CMK (cell line): ENCODE measurements at places on chromosomes 3 and 15.
A peak's percentile ranks its signal among the peaks of the same experiment; 100 is the strongest.

DNA sequence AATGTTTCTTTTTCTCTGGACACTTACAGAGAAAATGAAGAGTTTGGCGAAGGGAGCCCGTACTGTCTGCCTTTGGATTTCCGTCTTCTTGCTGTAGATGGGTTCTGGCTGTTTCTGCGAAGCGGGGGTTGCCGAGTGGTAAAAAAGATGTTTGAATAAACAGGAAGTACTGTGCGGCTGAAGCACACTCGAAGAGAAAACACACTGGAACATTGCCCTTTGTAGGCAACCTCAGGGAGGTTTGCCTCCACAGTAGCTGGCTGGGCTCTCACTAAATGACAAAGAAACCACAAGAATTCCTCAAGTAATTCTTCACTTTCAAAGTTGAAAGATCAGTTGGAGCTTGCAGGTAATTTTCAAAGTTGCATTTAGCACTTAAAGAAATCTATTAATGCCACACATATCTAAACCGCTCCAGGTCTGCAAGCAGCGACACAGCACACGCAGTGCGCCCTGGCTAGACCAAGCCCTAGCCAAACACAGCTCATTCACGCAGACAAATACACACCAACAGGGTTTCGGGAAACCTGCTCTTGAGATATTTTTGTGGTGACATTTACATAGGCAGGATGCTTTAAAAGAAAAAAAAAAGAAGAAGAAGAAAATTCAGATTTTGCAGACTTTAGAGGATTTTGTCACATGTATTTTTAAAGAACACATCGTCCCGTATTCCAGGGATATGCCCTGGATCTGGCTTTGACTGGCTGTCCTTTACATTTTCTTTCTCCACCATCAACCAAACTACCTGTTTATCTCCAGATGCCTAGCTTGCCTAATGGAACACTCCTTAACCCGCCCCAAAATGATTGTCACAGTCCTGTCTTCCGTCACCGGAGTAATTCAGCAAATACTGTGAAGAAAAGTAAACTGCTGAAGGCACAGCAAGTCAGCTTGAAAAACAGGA, 452.8 kb downstream of the FOXP1 start:
- DNase-seq, result no peak

DNA sequence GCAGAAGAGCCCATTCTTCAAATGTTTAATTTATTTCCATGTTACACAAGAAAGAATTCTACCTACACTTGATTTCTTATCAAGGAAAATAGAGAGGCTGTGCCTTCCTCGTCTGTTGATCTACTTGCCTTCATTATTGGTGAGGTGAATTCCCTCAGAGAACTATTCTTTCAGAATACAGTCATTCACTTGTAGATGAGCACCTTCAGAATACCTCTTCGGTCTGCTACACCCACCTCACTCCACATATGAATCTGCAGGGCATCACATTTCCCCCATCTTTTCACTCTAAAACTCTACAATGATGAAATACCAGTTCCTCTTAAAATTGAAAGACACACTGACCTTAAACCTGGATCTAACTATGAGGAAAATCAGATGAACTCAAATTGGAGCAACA, 43.0 kb downstream of the TAFA4 start:
- DNase-seq, result no peak

- DNase-seq, result no peak
These were observed 2.2 kb upstream of the EPHB3 start for GRCh38 chr3:184559336-184559735.

GRCh38 chr15:31481142-31481541, 154.5 kb downstream of the KLF13 start:
- no peak for DNase-seq

DNA sequence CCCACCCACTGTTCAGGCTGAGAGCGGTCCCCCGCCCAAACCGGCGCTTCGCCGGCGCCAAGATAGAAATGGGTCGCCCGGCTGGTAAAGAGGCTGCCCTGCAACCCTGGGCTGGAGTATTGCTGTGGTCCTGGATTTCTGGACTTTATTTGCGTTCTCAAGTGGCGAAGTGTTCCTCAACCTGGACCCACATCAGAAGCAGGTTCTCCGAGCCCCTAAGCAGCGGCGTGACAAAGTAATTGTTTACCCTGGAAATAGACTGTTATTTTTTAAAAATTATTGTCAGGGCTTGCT, 481 bp upstream of the DYNC1LI1 start:
- no peak for DNase-seq

DNA sequence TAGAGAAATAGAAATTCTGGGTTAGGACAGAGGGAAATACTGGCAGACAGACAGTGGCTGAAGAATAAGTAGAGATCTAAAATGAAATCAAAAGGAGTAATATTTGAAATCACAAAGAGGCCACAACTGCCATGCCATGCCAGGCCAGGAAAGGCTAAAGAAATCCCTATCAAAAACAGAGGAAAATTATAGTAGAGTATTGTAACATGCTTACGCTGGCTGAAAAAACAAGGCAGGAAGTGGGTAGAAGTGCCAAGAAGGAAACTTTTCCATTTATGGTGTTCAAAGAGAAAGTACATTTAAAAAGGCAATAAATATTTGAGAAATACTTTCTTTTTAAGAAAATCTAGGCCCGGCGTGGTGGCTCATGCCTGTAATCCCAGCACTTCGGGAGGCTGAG, 415.7 kb downstream of the PLCL2 start:
- no peak for DNase-seq

DNA sequence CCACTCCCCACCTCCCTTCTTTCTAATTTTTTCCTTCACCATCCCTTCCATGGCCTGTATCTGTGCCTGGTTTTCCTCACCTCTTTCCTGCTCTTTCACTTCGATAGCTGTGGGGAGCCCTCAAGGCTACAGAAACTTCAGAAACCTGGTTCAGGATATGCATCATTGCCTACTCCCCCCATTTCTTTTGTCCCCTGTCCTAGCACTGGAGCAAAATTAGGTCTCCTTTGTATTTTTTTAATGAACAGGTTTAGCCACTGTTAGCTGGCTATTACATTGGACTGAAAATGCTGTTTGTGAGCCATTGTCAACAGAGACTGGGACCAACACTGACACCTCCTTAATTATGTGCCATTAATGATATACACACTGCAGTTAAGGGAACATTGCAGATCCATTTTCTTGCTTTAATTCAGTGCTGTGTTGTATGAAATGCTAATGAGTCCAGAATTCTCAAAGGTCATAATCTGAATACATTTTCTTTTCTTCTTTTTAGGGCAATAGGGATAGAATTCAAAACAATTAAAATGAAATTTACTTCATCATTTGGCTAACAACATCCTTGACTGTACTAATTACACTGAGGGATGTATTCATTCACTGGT, 138.6 kb downstream of the PDCD6IP start:
- DNase-seq, result no peak

DNA sequence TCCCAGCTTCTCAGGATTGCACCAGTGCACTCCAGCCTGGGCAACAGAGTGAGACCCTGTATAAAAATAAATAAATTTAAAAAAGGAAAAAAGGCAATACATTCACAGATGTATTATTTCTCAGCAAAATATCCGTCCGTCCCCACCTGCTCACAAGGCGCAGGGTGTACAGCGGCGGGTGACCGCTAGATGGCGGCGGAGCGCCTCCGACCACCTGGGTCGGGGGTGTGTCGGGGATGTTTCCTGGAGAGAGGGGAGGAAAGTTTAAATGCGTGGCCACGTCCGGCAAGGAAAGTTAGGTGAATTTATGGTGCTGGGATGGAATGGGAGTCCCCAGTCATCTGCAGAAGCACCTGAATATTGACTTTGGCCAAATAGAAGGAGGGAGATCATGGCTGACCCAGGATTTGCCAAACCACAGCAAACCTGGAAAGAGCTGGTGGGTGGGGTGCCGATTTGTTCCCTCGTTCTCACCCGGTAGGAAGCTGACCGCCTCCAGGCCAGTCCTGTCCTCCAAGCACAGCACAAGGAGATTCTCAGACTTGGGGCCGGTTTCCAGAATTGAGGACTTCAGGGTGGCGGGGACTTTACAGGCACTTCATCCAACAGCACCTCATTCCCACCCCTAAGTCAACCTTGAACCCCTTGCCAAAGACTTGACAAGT, 88.3 kb downstream of the TMEM266 start:
- peak; percentile 15 for DNase-seq
